Activated CD4-positive, alpha-beta T cell treated with anti-CD3 and anti-CD28 coated beads for 36 hours (primary cell): ENCODE measurements at places on chromosomes 16 and 17. TPM values are rescaled to one million over a fixed set of nuclear protein-coding genes. Genes with fewer than 3 reads are reported as not detected.
A peak's percentile ranks its signal among the peaks of the same experiment; 100 is the strongest.

Gene FOXL1
- total RNA-seq = not detected

Gene ST6GALNAC1
- 0.89 TPM for total RNA-seq

Gene ERN2
- not detected for total RNA-seq

Gene EME1
- 38.3 TPM for total RNA-seq

Gene TSPAN10
- 0.35 TPM for total RNA-seq

Gene ZFHX3
- 0.27 TPM for total RNA-seq

GRCh38 chr17:37772982-37773381 is 28.1 kb upstream of the HNF1B start:
- peak; percentile 16 for DNase-seq

- peak; percentile 97 for DNase-seq
These were observed at the start of gene BAHCC1 for GRCh38 chr17:81394921-81395599. BAHCC1 (plus strand) TSS chr17:81395457; CDS start chr17:81399740, 4,283 bp downstream.

DNA sequence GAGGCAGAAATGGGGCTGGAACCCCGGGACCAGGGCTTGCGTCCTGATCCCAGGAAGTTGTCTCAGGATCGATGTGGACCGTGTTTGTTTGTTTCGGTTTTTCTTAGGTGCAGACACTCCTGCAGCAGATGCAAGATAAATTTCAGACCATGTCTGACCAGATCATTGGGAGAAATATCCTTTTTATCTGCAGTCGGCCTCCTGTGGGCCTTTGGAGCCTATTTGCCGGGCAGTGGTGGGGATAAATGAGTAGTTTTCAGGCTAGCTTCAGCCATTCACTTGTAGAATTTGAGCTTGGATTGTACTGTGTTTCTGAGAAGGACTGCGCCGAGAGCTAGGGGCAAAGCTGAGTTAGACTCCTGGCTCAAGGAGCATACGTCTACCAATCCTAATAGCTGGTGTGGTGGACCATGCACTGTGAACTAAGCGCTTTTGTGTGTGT is 816 bp downstream of the HSBP1 start:
- DNase-seq = no peak

DNA sequence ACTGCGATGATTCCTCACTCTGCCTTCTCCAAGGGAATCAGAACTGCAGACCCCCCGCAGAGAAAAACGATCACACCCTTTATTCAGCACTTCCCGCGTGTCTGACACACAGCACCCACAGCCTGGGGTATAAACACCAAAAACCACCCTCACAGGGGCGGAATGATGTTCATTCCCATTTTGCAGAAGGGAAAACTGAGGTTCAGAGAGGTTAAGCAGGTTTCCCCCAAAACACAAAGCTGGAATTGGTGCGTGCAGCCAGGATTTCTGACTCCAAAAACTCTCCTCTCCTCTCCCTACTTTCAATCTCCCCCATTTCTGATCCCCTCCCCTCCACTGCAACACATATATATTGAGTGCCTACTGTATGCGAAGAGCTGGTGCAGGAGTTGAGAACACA is 55.8 kb downstream of the XYLT1 start:
- DNase-seq = no peak

- DNase-seq = peak; percentile 88
These were observed 233.6 kb downstream of the SEC14L1 start for GRCh38 chr17:77374170-77374936.

DNA sequence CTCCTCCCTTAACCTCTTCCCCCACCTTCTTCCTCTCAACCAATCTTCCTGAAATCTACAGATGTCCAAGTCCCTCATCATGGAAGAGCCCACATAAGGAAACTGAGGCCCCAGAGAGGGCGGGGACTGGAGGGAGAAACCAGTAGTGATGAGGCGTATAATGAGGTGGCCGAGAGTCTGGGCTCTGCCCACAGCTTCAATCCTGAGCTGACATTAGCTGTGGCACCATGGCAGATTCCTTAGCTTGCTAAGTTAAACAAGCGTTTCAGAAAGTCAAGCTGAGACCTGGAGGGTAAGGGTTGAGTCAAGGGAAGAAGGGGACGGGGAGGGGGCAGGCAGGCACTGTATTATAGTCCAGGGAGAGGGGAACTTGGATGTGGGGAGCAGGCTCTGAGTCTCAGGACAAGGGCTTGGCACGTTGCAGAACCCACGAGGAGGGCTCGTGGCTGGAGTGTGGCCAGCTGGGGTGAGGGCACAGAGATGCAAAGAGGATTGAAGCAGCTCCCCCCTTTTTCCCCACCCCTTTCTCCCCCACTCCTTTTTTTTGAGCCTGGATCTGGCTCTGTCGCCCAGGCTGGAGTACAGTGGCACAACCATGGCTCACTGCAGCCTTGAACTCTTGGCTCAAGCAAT is 13.3 kb downstream of the ARHGAP23 start:
- DNase-seq = no peak

GRCh38 chr16:10967986-10968385 is 23.6 kb downstream of the CLEC16A start:
- no peak for DNase-seq

- no peak for DNase-seq
These were observed 144.8 kb downstream of the KCNJ2 start for GRCh38 chr17:70314096-70314495.

GRCh38 chr16:68097088-68097487 is 11.9 kb downstream of the NFATC3 start:
- no peak for DNase-seq

DNA sequence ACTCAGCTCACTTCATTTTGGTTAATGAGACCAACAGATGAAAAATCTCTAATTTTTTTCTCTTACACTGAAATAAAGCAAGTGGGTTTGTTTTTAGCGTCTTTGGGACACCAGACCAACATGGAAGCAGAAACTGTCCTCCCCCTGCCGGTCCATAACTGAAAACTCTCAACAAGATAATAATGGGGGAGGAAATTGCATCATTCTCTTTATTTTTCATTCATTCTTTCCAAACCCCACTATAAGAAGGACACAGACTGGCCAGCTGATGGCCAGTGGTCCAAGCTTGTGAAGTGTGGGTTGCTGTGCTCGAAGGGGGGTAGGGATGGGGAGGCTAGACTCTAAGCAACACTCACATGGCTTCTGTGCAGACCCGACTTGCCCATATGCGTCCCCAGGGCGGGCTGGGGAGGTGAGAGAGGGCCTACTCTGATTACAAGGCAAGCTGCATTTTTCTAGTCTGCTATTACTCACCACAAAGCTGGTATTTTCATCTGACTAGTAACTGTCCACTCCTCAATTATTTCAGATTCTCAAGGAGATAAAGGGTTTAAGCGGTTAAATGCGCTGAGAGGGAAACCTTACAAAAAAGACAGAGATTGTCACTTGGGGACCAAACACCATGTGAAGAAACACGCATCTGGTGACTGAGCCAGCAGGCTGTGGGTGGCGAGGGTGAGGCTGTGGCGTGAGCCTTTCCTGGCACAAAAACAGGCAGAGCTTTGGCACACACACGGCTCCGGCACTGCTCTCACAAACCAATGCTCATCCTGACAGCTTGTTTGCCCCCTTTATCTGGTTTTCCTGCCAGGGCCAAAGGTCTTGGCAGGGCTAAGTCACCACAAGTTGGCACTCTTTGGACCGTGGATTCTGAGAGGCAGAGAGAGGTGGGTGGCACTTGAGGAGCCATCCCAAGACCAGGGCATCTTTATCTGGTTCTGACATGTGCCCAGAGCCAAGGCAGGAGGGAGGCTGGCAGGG is 38.2 kb downstream of the MARF1 start:
- DNase-seq = no peak

GRCh38 chr17:10875430-10875851 is 37.6 kb upstream of the PIRT start:
- peak; percentile 46 for DNase-seq
